Neural crest cell (in vitro differentiated cells): ENCODE measurements at places on chromosomes 6 and 20. TPM values are rescaled to one million over a fixed set of nuclear protein-coding genes. Genes with fewer than 3 reads are reported as not detected.

Gene GDAP1L1
- total RNA-seq = 10.0 and 10.9 TPM in 2 replicates

DNA sequence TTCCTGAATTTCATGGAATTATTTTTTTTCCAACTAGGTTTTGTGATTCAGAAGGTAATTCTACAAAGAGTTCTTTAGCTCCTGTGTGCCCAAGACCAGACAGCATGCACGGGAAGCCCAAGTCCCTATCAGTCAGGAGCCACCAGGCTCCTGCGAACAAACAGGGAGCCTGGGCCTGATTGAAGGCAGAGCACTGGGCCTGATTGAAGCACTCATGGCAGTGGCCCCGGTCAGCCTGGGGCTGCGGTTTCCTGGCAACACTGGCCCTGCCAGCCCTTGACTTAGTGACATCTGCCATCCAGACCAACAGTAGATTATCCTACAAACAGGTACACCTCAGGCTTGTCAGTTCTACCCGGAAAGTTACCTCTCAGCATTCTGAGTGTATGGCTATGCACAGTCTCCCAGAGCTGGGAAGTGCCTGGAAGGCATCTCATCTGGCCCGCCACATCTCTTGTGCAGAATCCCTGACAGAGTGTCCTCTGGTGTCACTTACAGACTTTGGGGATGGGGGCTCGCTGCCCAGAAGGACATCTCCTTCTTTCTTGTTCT is 133.8 kb downstream of the VEGFA start:
- DNase-seq = no peak

Gene SMAP1
- 29.7 and 30.5 TPM in 2 replicates for total RNA-seq

Gene SAMD10
- total RNA-seq = 6.4 and 8.0 TPM in 2 replicates

GRCh38 chr20:23086056-23086566 is at the start of gene CD93:
CD93 (minus strand) TSS chr20:23086324; CDS start chr20:23086192, 132 bp downstream.
- no peak for DNase-seq

DNA sequence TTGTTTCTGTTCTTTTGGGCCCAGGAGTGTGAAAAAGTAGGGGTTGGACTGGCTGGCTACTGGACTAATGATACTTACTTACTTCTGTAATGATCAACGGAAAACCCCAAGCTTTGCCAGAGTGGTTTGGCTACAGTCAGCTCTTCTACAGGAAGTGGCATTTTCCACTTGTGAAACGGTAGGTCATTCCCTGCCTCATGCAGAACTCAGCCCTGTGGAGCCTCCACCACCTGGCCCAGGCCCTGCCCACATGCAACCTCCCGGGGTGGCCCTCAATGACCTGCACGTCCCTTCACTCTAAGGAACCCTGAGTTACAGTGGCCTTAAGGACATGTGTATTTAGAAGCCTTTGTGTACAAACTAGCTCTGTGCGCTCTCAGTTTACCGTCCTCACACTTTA is 140.4 kb downstream of the DTNBP1 start:
- DNase-seq = no peak

DNA sequence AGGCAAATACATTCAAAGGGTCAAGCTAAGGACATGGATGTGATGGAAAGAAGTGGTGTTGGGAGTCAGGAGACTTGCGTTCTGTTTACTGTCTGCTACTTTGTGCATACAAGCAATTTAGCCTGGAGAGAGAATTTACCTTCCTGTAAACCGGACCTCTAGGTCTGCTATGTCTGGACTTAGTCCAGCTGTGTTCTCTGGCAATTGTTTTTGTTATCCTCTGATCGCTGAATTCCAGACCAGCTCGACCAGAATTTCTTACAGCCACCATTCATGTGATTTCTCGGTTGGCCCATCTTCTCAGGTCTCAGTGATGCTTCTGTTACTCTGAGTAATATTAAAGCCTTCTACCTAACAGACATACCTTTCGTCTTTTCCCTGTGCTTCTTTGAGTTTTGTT is 75.2 kb downstream of the LRRC1 start:
- no peak for DNase-seq

Gene SLC13A3
- total RNA-seq = 6.1 and 6.7 TPM in 2 replicates

DNA sequence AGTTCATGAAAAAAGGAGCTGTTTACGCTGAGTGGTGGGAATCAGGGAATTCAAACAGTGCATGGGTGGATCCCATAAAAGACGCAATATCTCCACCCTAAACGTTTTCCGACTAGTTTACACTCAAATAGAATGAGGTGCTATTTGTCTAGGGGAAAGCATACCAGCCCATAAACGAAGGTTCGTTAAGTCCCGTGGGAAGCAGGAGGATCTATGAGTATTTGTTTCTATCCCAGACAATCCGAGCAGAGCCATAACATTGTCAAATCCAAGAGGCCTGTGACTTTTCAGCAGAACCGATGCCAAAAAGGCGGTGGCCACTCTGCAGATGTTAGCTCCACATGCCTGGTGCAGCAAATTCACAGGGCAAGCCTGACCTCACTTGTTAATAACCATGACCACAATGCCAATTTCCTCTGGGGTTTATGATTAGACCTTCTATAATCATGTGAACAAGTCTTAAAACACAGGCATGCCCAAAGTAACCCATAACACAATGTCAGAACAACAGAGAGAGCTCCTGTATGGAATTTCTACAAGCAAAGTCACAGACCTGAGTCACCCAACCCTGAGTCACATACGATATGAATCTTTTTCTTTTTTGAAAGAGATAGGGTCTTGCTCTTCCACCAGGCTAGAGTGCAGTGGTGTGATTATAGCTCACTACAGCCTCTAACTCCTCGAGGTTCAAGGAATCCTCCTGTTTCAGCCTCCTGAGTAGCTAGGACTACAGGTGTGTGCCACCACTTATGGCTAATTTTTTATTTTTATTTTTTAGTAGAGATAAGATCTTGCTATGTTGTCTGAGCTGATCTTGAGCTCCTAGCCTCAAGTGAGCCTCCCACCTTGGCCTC is 123.3 kb downstream of the KIF13A start:
- no peak for DNase-seq

Gene PGBD1
- total RNA-seq = 13.6 and 14.4 TPM in 2 replicates

- no peak for DNase-seq
Measured at GRCh38 chr6:108961985-108962384, 113.8 kb downstream of the ARMC2 start.

- no peak for DNase-seq
Measured at GRCh38 chr6:37492991-37493660, 6.6 kb downstream of the CCDC167 start.

Gene HLA-DRA
- 0.28 TPM in 1 of 2 replicates, not detected in the other for total RNA-seq

Gene BEND6
- total RNA-seq = 1.8 and 2.3 TPM in 2 replicates

Gene SLC22A2
- total RNA-seq = not detected in 2 replicates

Gene GNRH2
- total RNA-seq = 1.3 and 2.4 TPM in 2 replicates

GRCh38 chr20:48403167-48403761 is 424.5 kb downstream of the PREX1 start:
- DNase-seq = no peak

Gene RBM39
- total RNA-seq = 333 and 357 TPM in 2 replicates

GRCh38 chr6:82381278-82381677 is 17.7 kb downstream of the TPBG start:
- no peak for DNase-seq

DNA sequence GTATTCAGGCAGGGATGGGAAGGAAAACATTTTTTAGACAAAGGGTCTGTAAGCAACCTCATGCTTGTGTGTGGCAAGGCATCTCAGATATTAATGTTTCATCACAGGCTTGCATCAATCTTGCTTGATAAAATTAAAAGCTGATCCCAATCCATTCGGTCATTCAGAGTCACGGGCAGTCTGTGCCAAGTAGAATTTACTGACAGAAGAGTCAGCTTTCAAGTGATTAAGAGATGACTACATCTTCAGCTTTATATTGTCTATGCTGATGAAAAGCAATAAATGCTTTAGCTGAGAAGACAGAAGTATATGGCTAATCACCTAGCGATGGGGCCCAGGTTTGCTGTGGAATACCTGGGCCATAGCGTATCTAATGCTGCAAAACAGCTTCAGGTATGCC is 3.5 kb downstream of the PLEKHG1 start:
- no peak for DNase-seq

GRCh38 chr6:154156135-154156896 is 117.3 kb downstream of the OPRM1 start:
- peak; percentile 8 for DNase-seq

Gene AMD1
- total RNA-seq = 92.7 and 92.8 TPM in 2 replicates

Gene PRDM13
- total RNA-seq = 0.09 and 0.14 TPM in 2 replicates

DNA sequence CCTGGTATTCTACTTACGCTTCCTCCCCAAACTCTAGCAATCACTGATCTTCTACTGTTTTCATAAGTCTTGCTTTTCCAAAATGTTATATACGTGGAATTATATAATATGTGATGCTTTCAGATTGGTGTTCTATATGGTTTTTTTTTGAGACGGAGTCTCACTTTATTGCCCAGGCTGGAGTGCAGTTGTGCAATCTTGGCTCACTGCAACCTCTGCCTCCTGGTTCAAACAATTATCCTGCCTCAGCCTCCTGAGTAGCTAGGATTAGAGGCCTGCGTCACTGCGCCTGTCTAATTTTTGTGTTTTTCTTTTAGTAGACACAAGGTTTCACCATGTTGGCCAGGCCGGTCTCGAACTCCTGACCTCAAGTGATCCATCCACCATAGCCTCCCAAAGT is 10.9 kb upstream of the FAM83D start:
- DNase-seq = no peak

DNA sequence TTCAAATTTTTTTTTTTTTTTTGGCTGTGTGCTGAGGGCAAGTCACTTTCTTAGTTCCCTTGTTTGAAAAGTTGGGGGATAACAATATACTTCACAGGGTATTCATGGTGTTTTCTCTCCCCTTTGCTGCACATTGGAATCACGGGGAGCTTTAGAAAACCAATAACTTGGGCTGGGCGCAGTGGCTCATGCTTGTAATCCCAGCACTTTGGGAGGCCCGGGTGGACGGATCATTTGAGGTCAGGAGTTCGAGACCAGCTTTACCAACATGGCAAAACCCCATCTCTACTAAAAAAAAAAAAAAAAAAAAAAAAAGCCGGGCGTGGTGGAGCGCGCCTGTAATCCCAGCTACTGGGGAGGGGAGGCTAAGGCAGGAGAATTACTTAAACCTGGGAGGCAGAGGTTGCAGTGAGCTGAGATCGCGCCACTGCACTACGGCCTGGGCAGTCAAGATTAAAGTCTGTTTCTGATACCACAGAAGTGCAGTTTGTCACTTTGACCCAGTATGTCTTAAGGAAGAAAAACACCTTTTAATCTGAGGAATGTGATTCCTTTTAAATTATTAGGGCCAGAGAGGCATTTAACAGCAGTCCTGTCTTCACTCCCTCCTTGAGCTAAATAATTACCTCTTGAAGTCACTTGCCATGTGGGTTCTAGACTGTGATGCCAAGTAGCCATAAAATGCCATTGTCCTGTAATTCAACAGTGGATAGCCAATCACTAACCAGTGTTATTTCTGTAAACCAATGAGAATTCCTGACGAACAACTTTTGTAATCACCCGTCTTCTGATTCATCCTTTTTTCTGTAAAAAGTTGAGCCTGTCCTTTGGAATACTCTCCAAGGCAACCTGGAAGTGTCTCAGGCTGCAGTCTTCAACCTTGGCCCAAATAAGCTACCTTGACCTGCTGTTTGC is 16.1 kb downstream of the SRSF3 start:
- DNase-seq = no peak

DNA sequence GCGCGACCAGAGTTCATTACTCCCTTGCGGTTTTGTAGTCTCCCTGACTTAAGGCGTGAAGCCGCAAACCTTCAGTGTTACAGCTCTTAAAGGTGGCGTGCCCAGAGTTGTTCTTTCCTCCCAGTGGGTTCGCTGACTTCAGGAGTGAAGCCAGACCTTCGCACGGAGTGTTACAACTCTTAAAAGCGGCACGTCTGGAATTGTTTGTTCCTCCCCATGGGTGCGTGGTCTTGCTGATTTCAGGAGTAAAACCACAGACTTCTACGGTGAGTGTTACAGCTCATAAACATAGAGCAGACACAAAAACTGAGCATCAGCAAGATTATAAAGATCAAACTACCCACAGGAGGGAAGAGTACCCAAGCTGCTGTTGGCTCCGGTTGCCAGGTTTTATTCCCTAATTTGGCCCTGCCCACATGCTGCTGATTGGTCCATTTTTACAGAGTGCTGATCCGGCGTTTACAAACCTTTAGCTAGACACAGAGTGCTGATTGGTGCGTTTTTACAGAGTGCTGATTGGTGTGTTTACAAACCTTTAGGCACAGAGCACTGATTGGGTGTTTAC is 10.4 kb downstream of the TMEM14C start:
- no peak for DNase-seq

- no peak for DNase-seq
Measured at GRCh38 chr6:120606743-120607142, 727.5 kb downstream of the TBC1D32 start.

DNA sequence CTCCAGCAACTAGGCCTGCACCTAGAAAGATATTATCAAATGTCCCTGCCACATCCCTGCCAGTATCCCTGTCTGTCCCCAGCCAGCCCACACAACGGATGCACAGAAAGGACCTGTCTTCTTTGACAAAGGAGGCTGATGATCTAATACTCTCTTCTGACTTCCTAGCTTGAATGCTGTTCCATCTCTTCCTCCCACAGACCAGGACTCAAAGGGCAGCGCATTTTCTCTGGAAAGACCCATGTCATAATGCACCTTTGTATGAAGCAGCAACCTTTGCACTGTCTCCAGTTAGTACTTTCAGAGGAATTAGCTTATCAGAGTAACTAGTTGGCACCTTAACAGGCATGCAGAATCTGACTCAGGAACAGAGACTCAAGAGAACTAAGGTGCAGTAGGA is 53.3 kb upstream of the TAF8 start:
- no peak for DNase-seq

DNA sequence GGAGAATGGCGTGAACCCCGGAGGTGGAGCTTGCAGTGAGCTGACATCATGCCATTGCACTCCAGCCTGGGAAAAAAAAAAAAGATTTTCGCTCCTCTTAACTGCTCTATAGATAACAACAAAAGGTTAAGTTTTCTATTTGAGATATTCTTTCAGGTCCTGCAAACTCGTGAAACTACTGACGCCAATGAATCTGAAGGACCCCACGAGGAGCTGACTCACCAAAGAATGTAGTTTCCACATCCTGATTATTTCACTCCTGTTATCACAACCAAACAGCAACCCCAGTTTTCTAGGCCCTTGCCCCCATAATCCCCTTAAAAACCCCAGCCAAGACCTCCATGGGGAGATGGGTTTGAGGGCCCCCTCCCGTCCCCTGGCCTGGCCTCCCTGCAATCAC is 58.7 kb downstream of the OTOR start:
- no peak for DNase-seq

DNA sequence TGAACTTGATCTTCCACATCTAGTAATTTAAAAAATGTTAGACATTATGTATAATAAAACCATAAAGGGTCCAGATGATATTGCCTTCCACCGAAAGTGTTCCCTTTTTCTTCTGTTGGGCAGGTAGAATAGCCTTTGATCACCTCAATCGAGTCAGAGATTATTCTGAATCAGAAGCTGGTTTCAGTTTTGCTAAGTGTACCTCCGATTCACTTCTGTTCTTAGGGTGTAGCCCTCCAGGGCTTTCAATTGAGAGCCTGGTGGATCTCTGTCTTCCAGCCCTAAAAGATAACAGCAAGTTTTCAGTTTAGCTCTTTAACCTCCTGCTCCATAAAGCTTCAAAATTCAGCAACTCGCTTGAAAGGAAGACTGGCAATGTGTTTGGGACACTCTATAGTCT is 21.1 kb upstream of the AIG1 start:
- no peak for DNase-seq
